ENCODE measurements at places on chromosomes 3 and 15.

DNA sequence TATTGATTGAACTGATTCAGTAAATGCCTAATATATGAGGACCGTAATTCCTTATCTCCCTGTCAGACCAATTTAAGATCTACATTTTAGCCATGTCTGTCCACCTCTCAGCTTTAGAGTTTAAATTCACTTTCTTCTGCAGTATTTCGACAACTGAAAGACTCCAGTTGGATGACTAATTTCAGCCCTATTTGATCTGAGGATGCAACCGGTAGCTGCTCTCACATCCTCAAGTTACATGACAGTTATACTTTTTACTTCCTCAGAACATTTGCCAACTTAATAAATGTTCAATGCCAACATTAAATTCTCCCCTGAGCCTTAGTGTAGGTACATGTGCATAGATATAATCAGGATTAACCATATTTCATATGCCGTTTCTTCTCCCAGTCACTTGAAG lies 2.5 kb upstream of the HHLA2 start:
- DNase-seq = no peak

DNA sequence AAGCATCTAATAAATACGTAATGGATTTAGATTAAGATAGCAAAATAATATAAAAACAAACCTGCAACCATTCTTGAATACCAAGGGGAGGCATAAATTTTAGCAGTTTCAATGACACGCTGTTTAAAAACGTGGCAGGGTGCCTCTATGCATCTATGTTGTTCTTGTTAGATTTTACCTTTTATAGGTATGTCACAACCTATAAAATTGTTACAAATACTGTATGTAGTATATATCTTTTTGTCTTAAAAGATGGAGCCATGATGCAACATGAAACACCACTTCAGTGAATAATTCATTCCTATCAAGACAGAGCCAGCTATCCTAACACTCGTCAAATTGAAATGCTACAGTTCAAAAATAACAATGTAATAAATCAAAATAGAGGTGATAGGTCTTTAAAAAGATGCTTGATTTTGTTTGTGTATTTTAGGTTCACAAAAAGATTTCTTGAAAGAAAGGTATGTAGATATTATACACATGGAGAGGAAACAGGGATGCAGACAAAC lies 1059.2 kb downstream of the ROBO1 start:
- no peak for DNase-seq

DNA sequence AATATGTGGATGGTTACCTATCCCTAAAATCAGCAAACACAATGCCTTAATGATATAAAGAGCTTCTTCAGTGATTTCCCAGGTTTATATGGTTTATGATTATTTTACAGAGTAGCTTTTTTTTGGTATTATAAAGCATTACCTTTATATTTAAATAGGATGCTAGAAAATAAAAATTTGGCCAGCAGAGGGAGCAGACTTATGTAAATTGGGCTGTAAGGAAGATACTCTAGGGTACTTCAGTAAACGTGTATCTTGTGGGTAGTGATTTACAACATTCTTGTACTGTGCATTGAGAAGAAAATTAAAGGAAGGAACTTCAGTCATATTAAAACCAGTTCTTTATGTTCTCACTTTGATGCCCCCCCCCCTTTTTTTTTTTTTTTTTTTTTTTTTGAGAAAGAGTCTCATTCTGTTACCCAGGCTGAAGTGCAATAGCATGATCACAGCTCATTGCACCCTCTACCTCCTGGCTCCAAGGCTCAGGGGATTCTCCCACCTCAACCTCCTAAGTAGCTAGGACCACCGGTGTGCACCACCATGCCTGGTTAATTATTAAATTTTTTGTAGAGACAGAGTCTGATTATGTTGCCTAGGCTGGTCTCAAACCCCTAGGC lies 167.9 kb downstream of the BBX start:
- peak; percentile 70 for DNase-seq

DNA sequence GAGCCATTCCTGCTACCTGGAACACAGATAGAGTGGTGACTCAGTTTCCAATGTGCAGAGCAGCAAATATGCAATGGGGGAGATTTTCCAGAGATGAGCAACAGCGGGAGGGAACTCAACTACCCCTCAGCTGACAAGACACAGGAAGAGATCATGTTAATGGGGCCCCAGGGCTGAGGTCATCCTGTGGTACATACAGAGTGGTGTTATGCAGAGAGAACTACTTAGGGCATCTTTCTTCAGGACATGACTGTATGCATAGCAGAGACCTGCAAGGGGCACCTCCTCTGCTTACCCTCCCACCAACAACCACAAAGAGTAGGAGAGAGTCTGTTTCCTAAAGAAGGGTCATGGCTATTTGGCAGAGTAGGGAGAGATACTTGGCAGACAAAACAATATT lies 6.8 kb upstream of the TBC1D5 start:
- DNase-seq = no peak

DNA sequence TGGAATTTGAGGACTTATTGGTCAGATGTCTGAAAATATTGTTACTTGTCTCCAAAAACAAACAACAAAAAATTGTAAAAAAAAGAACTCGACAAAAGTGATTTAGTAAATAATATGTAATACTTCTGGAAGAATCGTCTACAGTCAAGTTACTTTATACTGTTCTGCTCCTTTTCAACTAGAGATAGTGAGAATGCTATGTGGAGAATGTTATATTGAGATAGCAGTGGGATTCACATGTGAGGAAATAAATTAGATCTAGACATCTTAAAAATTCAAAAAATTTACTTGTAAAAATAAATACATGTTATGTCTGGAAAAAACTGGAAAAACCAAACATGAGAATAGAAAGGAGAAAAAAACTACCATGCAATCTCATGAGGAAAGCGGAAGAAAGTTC lies 64.9 kb downstream of the SGO1 start:
- no peak for DNase-seq

GRCh38 chr3:143276592-143276991 lies 157.0 kb downstream of the CHST2 start:
- no peak for DNase-seq

GRCh38 chr3:186381424-186382216 lies 19.6 kb upstream of the DGKG start:
- no peak for DNase-seq

- DNase-seq = no peak
Observed at GRCh38 chr3:111472556-111472955, 69.4 kb upstream of the CD96 start.

DNA sequence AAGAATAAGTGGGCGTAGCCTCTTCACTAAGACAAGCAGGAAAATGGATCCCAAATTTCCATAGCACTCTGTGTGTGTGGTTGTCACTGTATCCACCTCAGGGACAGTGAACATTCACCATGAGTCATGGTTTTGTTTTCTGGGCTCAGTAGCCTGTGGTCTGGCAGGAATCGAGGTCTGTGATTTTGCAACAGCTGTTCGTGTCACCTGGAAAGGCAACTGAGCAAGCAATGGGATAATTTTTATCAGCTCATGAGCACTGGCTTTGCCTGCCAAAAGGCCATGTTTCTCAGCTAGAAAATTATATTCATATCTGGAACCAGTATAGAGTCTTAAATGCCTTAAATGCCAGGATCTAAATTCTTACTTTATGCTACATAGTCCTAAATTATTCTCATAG lies 60.9 kb downstream of the STRIT1 start:
- no peak for DNase-seq

DNA sequence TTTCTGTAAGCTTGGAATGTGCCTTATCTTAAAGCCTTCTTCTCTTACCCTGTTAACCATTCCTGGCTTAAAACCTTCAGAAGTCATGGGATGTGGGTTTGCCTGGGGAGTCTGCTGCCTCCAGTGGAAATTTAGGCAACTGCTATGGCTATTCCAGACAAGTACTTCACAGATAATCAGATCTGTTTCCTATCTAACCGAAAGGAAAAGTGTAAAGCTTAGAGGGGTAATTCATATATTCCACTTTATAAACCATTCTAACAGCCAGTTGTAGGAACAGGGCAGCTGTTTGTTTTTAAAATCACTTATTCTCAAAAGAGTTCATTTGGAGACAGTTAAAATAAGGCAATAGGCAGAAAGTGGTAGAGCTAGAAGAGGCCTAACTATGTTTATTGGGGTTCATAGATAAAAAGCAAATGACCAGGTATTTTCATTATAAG lies 219.9 kb downstream of the TCF12 start:
- peak; percentile 38 for DNase-seq

DNA sequence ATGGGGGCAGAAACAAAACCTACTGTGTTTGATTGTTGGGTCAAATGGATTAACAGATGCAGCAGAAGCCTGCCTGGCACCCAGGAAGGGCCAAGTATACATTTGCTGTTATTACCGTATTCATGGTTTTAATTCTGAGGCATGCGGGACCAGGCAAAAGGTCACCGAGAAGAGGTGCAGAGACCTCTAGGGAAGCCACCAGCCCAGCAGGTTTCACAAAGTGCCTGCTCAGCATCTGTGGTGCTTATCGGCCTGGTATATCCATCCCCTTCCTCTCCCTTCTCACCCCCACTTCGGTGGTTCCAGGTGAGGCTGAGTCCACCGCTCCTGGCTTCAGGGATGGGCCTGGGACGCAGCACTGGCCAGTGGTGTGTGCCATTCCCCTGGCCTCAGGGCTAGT lies 13.1 kb downstream of the TPRA1 start:
- DNase-seq = no peak

DNA sequence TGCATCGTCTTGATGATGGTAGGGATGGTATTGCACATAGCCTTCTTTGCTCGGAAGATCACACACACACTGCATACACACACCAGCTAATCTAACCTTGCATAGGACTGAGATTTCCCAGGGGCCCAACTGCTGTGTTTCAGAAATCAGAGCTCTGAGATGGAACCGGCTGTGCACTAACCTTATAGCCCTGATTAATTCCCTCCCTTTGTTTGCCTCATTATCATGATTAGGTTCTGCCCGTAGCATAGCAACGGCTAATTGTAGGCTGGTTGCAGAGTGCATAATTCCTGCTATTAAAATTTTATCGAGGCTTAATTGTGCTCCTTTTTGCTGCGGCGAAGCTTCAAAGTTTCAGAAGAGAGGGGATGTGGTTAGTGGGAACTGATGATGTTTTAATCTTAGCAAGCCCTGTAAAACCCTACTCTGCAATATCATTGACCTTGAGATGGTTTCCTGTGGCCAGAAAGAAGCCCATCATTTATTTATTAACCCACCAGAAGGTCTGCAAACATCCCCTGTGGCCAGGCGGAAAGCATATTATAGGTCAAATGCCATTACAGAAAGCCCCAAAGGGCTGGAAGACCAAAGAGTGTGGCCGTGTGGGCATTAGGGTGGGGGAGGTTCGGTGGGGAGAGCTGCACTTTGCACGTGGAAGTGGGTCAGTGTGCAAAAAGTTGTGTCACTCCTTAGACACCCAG lies 56.2 kb upstream of the GLCE start:
- DNase-seq = no peak

GRCh38 chr3:25433106-25433505 lies 5.0 kb downstream of the RARB start:
- no peak for DNase-seq

DNA sequence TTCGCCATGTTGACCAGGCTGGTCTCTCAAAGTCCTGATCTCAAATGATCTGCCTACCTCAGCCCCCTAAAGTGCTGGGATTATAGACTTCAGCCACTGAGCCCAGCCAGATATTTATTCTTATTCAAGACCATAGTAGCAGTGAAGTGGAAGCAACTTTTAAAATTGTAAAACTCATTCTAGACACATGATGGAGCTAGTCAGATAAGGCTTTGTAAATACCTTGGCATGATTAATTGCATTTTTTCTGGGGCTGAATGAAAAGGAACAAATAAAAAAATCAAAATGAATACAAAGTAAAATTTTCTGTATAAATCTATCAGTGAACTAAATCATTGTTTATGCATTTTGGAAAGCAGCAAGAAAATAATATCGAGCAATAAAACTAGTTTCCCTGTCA lies 4.1 kb upstream of the MYO1E start:
- no peak for DNase-seq

- no peak for DNase-seq
Observed at GRCh38 chr3:43284171-43284570, 2.2 kb upstream of the SNRK start.

DNA sequence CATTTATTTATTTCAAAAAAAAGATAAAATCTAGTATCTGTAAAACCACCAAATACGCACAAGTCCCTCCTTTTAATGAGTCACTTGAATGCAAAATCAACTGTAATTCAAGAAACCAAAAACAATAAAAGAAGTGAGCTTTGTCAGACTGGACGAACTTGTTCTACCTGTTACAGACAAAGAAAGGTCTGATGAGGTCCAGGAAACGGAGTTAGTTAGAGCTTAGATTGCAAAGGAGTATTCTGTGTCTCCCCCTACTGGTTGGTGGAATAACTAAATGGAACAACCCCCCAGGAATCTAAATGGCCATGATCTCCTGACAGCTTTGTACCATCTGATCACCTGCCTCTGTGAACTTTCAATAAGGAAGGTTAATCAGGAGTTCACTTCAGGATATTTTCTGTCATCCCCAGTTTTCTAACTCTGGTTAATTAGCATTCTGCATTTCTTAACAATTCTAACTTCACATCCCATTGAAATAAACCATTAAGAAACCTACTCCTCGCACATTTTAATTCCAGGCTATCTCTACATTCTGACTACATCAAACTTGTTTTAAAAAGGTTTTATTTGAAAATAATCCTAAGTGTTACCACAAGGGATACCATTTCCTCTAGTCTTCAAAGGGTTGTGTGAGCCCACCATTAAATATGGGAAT lies 333.0 kb upstream of the SATB1 start:
- DNase-seq = peak; percentile 85

DNA sequence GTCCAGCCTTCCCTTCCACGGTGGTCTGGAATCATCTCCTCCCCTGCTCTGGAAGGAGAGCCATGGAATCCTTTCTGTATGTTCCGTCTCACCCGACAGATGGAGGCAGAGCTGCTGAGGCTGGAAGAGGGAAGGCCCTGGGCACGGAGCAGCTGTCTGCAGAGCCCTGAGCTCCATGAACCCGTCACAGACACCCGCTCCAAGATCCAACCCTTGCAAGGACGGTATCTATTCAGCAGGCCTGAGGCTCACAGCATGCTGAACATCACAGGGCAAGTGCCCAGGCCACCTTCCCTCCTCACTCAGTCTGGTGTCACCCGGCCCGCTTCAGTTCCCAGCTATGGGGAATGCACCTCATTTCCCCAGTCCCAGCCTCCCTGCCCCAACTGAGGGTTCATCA lies 103.9 kb downstream of the LRIG1 start:
- no peak for DNase-seq

GRCh38 chr3:114707252-114707860 lies 413.5 kb downstream of the TIGIT start:
- no peak for DNase-seq
